ENCODE measurements at places on chromosomes 1 and 21.

GRCh38 chr1:182617014-182617429 lies 12.8 kb upstream of the RGS16 start:
- DNase-seq = no peak

DNA sequence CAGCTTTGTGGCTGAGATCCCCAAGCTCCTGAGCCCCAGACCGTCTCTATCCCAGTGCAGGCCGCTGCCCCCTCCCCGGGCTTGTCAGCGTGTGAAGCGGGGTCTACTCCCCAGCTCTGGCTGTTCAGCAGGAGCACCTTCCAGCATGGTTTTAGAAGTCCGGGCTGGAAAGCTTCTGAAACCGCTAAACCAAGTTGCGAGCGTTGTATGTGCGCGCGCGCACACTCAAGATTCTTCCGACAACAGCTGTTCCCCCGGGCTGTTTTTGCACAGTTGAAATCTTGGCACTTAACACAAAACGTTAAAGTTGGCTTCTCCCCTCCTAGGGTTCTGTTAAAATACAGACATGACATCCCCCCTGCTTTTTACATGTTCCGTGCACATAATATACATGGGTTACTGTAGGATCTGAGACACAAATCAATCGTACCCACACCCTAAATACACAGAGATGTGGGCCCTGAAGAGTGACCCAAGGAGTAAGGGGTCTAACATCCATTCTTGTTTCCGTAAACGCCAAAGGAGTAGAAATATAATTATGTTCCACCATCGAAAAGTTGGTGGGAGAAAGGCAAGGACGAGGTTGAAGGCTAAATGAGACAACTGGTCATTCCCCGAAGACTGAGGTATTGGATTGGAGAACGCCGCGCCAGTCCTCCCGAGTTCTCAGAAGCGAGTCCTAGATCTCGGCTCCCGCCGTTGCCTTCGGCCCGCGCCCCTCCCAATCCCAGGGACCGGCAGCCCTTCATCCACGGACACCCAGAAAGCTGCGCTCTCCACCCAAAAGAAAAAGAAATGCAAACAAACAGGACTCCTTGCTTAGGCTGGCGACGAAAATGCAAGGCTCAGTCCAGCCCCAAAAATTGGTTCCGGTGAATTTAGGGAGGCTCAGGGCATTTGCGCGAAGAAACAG lies 1.3 kb downstream of the TBX15 start:
- no peak for DNase-seq

DNA sequence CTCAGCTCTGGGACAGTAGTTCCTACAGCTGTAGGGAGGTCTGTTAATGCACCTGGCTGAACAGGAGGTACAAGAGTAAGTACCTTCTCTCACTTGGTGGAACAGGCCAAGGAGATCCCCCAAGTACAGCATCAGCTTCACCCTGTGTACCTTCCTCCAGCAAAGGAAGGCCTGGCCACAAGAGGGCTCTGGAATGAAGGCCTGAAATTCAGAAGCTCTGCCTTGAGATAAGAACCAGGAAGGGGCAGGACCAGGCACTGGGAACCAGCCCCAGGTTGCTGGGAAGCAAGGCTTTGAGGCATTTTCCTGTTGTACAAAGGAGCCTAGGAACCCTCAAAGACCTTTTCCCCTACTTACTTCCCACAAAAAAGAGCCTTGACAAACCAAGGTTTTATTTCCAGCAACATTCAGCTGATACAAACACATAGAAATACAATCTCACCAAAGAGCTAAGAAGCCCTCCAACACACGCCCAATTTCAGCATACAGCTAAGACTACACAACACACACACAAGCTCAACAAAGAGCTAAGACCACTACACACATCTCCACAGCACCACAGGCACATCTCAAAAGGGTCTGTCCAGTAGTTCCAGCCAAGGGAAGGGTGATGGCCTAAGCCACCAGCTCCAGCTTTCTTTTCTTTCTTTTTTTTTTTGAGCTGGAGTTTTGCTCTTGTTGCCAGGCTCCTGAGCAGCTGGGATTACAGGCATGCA lies 23.5 kb downstream of the F11R start:
- peak; percentile 60 for DNase-seq

GRCh38 chr21:40723317-40723716 lies 123.6 kb downstream of the DSCAM start:
- DNase-seq = no peak

DNA sequence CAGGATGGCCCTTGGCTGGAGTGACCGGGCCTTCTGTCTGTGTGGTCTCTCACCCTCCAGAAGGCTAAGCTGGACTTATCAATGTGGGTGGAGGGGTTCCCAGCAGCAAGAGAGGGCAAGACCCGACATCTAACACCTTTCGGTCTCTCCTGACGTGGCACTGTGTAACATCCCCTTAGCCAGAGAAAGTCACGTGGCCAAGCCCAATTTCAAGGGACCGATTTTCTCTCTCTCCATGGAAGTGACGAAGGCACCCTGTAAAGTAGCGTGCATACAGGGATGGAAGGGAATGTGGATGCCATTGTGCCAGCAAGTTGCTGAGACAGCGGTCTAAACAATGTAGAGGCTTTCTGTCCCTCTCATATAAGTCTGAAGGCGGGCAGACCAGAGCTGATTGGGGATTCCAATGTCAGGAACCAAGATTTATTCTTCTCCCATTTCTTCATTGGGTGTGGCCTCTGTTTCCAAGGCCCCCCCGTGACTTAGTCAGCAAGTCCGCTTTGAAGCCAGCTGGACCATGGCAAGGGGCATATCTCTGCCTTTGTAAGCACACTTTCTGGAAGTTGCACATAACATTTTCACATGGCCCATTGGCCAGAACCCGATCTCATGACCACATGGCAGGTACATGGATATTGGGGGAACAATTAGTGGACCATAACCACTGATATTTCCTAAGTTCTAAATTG lies 12.5 kb downstream of the MX1 start:
- DNase-seq = no peak

GRCh38 chr1:156553860-156554485 lies 18.4 kb downstream of the IQGAP3 start:
- no peak for DNase-seq

GRCh38 chr1:199515261-199515660 lies 512.2 kb upstream of the NR5A2 start:
- DNase-seq = no peak

DNA sequence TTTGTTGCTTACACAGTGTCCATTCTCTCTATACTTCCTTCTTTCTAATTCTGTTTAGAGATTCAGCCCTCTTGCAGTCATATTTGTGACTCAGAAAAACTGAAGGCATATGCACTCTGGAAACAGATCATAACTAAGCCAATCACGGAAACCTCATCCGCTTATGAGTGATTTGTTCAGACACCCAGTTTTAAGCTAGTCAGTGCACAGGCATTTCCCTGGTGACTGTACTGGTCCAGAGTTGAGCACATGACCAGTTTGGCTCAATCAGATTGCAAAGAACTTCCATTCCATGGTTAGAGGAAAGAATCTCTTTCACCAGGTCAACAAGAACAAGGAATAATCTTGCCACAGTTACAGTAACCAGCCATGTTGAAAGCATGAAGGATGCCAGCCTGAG lies 69.2 kb upstream of the SGIP1 start:
- peak; percentile 47 for DNase-seq

GRCh38 chr1:118077331-118078045 lies 107.5 kb downstream of the SPAG17 start:
- DNase-seq = no peak

DNA sequence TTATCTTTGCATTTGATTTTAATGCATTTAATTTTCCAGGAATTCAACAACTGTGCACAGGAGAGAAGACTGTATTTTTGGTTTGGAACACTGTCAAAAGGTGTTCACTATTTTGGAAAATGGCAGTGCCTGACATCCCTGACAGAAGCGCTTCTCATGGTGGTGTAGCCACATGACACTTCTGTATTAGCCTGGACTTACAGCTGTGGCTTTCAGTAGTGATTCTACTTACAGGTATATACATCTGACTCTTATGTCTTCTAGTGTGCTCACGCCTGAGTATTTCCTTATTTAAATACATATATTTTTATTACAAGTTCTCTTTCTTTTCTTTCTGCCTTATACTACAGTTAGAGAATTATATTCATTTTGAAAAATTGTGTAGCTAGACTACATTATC lies 52.3 kb upstream of the C8B start:
- no peak for DNase-seq

DNA sequence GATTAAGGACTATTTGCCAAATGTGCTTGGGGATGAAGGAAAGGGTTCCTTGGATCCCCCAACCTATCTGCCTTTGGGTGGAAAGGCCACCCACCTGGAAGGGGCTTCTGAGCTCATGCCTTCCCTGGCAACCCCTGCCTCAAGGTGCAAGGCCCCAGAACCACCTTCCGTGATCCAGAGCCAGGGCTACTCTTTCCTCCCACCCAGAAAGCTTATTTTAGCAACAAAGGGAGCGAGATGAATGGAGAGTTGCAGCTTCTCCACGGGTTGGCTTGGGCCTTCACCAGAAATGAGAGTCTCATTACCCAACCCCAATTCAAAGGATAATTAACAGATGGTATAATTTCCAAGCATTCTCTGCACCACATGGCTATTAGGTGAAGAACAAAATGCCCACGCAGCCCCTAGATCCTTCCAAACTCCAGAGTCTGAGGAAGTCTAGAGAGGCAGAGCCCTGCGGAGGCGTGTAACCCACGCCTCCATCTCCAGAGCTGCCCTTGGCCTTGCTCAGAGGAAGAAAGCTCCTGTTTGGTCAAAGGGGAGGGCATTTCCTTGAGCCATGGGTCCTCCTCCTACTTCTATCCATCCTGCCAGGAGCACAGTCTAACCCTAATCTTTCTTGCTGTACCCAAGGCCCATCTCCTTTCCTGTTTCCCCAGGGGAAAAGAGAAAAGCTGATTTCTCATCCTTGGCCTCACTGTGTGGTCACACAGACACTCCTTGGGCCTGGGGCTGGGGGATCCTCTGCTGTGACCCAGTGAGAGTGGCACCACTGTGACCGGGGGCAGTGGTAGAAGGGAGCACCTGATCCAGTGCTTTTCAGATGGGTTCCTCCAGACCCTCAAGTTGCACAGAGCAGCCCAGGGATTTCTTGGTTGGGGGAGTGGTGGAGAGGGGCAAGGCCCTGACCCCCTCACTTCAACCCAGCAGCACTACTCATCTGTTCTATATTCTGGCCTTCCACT lies 1.7 kb upstream of the CELSR2 start:
- DNase-seq = no peak

Data from kidney capillary endothelial cell (primary cell).